ENCODE measurements at places on chromosomes 7 and 10. TPM values are rescaled to one million over a fixed set of nuclear protein-coding genes. Genes with fewer than 3 reads are reported as not detected.

BTBD16 gene
- 5.6 TPM for total RNA-seq

- no peak overlapping the region for H3K4me3 ChIP-seq
- no peaks in the 10 kb centered on the region for H3K4me1 ChIP-seq
- no peaks in the 10 kb centered on the region for H3K27me3 ChIP-seq
- H3K27ac ChIP-seq: no peak overlapping the region
These were observed 408.3 kb upstream of the C7orf33 start for GRCh38 chr7:148182264-148182663.

DNA sequence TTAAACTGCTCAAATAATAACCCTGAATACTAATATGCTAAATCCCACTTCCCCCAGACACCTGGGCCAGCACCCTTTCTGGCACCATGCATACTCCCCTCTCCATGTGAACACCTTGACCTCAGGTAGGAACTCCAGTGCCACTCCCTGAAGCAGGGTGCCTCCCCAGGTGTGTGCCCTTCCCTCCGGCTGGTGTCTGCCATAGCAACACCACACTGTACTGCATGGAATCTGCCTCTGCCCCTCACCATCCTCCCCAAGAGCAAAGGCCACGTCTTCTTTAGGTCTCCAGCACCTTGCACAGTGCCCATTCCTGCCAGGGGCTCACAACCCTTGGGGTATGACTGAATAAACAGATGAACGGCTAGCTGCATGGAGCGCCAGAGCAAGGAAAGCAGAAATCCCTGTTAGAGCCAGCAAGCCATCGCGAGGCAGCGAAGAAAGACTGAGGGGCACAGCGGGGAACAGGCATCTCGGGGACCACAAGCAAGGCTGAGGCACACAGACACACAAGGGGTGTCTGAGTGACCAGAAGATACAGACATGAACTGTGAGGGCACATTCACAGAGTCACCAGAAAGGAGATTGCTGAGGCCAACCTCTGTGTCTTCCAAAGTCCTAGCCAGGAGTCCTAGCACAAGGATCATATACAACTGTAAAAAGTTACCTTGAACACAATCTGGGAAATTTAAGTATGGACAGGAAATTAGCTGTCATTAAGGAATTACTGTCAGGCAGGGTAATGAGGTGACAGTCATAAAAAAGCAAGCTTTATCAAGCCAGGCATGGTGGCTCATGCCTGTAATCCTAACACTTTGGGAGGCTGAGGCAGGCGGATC lies 25.7 kb downstream of the COBL start:
- no peaks in the 10 kb centered on the region for H3K36me3 ChIP-seq
- no peaks in the 10 kb centered on the region for H3K27me3 ChIP-seq
- H3K4me1 ChIP-seq: peaks cover 20% of the 10 kb centered on the region
- no peak overlapping the region for H3K4me3 ChIP-seq

- no peaks in the 10 kb centered on the region for H3K36me3 ChIP-seq
- no peak overlapping the region for H3K4me3 ChIP-seq
- H3K4me1 ChIP-seq: no peaks in the 10 kb centered on the region
- H3K27ac ChIP-seq: no peak overlapping the region
- DNase-seq: no peak
These were observed 71.2 kb downstream of the FANK1 start for GRCh38 chr10:125967533-125967932.

DNA sequence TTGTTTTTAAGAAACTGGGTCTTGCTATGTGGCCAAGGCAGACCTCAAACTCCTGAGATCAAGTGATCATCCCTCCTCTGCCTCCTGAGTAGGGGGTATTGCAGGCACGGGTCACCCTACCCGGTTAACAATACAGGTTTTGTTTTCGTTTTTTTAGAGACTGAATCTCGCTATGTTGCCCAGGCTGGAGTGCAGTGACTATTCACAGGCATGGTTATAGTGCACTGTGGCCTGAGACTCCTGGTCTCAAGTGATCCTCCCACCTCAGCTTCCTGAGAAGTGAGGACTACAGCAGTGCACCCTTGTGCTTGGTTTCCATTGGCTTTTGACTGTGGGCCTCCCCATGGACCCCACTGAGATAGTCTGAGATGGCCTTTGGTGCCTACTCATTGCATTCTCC lies 3.8 kb upstream of the TRIM24 start:
- H3K4me1 ChIP-seq: peaks cover 4% of the 10 kb centered on the region
- no peak for DNase-seq
- no peak overlapping the region for H3K4me3 ChIP-seq
- no peaks in the 10 kb centered on the region for H3K27me3 ChIP-seq

H2BK1 gene
- not detected for total RNA-seq

GRM3 gene
- total RNA-seq: not detected

UCMA gene
- total RNA-seq: not detected

- no peaks in the 10 kb centered on the region for H3K27me3 ChIP-seq
- H3K36me3 ChIP-seq: no peaks in the 10 kb centered on the region
- no peak overlapping the region for H3K4me3 ChIP-seq
- H3K27ac ChIP-seq: no peak overlapping the region
- no peaks in the 10 kb centered on the region for H3K4me1 ChIP-seq
- no peak for DNase-seq
These were observed 52.5 kb upstream of the MACC1 start for GRCh38 chr7:20269726-20270125.

GRCh38 chr10:23530079-23530478 lies 91.2 kb downstream of the OTUD1 start:
- H3K27ac ChIP-seq: no peak overlapping the region
- no peaks in the 10 kb centered on the region for H3K4me1 ChIP-seq
- H3K4me3 ChIP-seq: no peak overlapping the region
- H3K36me3 ChIP-seq: no peaks in the 10 kb centered on the region

Measured in suprapubic skin (tissue), 4 donors.